Hematopoietic multipotent progenitor cell treated with erythropoietin and hydrocortisone succinate and interleukin-3 and kit ligand, for 6 days (in vitro differentiated cells): ENCODE measurements at places on chromosomes 1 and 21.

DNA sequence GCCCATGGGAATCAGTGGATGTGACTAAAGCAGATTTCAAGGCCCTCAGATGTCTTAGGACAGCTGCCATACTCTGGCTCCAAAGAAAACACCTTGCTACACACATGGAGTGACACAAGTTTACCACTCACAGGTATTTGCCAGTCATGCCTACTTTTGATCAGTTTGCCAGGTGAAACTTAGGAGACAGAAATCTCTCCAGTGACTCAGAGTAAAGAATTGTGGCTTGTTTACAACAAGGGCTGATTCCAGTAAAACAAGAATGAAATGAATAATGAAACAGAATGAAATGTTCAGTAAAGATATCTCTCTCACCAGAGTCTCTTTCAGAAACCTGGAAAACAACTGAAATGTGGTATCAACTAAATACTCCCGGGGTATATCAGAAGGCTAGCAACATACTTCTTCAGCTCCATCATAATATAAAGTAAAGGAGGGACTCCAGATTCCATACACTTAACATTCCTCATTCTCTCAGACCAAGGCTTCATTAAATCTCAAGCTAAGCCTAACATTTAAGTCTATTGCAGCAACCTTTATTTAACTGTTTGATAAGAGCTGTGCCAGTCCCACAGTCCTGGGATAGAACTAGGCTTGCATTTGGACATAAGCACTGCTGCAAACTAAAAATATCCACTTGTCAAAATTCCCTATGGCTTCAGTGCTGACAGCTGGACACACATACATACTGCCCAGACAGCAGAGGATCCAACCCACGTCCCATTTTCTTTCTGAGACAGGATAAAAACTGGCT lies 143.3 kb downstream of the SIPA1L2 start:
- DNase-seq = no peak

GRCh38 chr1:52037909-52038308 lies 4.3 kb upstream of the KTI12 start:
- DNase-seq = no peak

- no peak for DNase-seq
These were observed 653.9 kb upstream of the NEGR1 start for GRCh38 chr1:72936151-72936740.

DNA sequence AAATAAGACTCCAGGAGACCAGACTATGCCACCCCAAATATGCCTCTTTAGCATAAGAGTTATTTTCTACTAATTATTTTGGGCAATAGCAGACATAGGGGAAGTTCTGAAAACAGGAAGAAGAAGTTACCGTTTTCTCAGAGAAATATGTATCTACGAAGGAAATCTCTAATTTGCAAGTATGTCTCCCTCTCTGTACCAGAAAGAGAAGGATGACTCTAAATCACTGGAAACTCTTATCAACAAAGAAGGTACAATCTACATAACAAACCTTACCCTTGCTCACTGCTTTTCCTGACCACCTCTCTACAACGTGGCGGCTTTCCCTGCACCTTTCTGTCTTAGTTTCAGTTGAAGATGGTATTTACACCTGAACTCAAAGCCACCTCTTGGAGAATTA lies 49.0 kb downstream of the OMA1 start:
- peak; percentile 34 for DNase-seq

DNA sequence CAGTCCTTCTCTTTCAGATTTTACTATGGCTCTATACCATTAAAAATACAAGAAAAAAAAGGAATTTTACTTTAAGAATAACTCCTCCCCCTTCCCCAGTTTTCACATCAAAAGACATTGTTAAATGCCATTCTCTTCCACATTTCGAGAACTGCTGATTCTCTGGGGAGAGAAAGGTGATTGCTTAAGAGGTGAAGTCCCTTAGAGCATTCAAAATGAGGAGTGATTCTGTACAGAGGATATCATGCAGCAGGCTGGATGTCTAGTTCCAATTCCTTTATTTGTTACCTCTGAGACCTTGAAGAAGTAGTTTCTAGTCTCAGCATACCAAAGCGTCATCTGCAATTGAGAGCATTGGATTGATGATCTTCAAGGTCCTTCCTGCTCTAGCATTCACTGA lies 46.9 kb downstream of the FMO3 start:
- DNase-seq = no peak

DNA sequence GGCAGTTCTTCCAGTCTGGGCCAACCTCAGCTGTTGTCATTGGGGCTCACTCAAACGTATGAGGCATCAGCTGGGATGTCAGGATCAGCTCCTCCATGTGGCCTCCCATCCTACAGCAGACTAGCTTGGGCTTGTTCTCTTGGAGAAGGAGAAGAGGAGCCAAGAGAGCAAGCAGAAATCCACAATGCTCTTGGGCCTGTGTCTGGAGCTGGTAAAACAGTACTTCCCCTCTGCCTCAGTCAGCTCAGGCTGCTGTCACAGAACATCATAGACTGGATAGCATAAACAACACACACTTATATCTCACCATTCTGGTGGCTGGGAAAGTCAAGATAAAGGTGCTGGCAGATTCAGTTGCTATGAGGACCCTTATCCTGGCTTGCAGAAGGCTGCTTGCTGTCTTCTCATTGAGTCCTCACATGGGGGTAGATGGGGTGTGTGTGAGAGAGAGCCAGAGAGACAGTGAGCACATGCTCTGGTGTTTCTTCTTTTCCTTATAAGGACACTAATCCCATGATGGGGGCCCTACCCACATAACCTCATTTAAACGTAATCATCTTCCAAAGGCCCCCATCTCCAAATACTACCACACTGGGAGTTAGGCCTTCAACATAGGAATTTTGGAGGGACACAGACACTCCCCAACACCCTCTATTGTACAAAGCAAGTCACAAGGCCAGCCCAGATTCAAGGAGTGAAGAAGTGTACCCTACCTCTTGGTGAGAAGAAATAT lies 16.3 kb upstream of the DNAJC6 start:
- peak; percentile 99 for DNase-seq

GRCh38 chr21:31347435-31348032 lies 3.5 kb upstream of the TIAM1 start:
- DNase-seq = peak; percentile 23

DNA sequence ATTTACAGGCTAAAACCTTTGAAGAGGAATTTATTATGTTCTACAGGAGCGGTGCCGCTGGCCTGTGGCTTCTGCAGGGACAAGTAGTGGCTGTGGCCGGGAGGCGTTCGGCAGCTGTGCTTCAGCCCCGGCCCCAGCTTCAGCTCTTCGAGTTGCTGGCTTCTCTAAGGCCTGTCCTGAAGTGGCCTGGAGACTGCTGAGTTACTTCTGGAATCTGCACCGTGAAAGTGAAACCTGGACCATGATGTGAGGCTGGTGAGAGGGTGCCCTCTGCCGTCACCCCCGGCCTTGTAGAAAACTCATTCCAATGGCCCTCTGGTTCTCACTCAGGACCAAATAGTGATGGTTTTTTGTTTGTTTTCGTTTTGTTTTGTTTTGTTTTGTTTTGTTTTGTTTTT lies 48.1 kb downstream of the PRKCZ start:
- no peak for DNase-seq
